ENCODE measurements at places on chromosomes 16 and 17.

GRCh38 chr17:4340914-4341615, 25.4 kb downstream of the UBE2G1 start:
- peak; percentile 55 for DNase-seq

DNA sequence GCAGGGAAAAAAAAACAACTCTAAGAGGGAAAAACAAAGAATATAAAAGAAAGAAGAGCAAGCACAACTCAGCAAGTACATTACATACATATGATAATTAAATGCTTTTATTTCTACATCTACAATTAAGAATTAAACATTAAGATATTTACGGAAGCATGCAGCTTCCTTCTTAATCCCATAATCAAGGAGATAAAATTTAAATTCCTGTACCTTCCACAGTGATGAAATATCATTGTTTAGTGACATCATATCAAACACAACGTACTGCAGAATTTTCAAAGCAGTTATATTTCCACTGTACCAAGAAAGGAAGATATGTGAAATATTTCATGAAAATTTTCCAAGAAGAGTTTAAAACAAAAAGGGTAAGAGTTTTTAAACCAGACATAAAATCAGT, 26.0 kb downstream of the KANSL1 start:
- no peak for DNase-seq

- peak; percentile 3 for DNase-seq
These were observed 4.8 kb upstream of the GOSR1 start for GRCh38 chr17:30472238-30472890.

GRCh38 chr17:1961189-1961588, 63.9 kb downstream of the RTN4RL1 start:
- no peak for DNase-seq

DNA sequence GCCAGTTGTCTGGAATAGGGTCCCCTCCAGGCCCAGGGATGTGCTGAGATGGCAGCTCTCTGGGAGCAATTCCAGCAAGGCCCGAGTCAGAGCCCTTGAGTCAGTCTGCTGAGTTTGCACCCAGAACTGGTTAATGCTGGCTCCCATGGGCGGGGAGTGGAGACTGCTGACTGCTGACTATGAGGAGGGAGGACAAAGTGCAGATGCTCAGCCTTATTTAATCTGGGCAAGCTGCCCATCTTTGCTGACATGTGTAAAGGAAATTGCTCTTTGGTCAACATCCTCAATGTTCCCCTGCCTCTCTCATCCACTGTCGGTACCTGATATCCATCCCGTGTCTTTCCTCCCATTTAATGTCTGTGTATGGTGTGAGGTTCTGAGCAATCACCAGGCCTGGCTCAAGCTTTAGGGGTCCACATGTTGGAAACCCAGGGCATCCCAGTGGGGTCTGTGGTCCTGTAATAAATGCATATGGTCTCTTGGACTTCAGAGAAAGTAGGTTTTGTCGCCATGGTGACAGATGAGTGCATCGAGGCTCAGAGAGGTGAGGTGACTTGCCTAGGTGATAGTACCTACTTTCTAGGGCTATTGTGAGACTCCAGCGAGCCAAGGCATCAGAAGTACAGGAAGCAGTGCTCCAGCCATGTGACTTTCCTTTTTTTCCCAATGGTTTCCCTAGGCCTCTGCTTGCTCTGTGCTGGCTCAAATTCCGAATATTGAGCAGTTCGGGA, 20.0 kb upstream of the RNF135 start:
- peak; percentile 78 for DNase-seq

GRCh38 chr17:32875923-32876416, 954 bp downstream of the MYO1D start:
- DNase-seq: peak; percentile 80

- DNase-seq: no peak
These were observed 11.5 kb downstream of the RPGRIP1L start for GRCh38 chr16:53692146-53692545.

DNA sequence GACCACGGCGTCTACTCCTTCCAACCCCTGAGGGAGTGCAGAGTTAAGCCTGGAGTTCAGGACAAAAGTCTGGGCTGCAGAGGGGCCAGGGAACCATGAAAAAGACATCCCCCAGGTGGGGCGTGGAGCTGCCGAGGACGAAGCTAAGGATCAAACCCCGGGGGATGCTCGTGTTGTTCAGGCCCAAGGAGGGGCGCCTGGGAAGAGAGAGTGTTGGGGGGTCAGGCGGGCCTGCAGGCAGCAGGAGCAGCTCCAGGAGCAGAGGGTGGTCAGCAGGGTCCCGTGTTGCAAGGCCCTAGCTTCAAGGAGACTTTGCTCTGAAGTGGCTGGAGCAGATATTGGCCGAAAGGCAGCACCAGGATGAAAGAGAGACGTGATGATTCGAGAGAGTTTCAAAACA, 26.7 kb downstream of the NECAB2 start:
- no peak for DNase-seq

GRCh38 chr17:7108981-7109380, 5.6 kb downstream of the ASGR2 start:
- no peak for DNase-seq

DNA sequence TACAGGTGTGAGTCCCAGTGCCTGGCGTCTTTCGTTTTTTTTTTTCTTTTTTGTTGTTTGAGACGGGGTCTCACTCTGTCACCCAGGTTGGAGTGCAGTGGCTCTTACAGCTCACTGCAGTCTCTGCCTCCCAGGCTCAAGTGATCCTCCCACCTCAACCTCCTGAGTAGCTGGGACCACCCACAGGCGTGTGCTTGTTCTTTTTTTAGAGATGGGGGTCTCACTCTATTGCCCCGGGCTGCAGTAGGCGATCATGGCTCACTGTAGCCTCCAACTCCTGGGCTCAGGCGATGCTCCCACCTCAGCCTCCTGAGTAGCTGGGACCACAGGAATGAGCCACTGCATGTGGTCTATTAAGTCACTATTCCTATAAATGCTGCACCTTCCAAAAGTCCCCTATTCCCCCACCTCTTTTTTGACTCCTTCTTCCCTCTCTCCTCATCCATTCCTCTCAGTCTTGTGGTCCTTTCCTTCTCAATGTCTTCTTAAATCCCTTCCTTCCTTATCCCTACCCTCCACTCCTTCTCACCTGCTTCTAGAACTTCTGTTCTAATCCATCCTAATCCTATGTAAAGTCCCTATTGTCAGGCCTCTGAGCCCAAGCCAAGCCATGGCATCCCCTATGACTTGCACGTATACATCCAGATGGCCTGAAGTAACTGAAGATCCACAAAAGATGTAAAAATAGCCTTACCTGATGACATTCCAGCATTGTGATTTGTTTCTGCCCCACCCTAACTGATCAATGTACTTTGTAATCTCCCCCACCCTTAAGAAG, 9.2 kb downstream of the GGA3 start:
- DNase-seq: no peak

DNA sequence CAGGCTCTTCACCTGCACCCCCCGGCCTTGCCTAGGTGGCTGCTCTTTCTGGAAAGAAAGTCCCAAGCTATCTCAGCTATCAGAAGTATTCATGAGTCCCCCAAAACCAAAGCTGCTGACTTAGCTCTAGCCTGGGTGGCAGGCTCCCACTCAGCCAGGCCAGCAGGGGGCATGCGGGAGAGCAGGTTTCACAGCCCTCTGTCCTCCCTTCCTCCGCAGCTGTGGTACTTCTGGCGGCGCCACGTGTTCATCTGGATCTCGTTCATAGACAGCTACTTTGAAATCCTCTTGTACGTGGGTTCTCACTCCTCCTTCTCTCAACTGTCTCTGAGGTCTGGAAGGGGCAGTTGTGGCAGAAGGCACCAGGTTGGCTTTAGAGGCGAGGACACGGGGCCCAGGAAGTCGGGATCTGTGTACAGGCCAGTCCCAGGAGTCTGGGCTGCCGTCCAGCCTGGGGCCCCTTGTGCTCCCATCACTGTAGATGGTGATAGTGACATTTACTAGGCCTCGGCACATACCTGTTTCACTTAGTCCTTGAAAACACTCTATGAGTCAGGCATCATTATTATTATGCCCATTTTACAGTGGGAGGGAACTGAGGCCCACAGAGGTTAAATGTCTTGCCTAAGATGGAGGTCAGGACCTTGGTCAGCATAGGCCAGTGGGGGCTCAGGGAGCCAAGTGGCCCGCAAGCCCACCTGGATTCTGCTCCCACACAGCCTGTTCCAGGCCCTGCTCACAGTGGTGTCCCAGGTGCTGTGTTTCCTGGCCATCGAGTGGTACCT, 12.9 kb downstream of the TRPV2 start:
- DNase-seq: peak; percentile 81

- no peak for DNase-seq
These were observed 29.7 kb downstream of the BRIP1 start for GRCh38 chr17:61833536-61834193.

DNA sequence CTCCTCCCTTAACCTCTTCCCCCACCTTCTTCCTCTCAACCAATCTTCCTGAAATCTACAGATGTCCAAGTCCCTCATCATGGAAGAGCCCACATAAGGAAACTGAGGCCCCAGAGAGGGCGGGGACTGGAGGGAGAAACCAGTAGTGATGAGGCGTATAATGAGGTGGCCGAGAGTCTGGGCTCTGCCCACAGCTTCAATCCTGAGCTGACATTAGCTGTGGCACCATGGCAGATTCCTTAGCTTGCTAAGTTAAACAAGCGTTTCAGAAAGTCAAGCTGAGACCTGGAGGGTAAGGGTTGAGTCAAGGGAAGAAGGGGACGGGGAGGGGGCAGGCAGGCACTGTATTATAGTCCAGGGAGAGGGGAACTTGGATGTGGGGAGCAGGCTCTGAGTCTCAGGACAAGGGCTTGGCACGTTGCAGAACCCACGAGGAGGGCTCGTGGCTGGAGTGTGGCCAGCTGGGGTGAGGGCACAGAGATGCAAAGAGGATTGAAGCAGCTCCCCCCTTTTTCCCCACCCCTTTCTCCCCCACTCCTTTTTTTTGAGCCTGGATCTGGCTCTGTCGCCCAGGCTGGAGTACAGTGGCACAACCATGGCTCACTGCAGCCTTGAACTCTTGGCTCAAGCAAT, 13.3 kb downstream of the ARHGAP23 start:
- DNase-seq: no peak

GRCh38 chr17:66784621-66785364, 50.1 kb upstream of the CACNG5 start:
- DNase-seq: no peak

- no peak for DNase-seq
These were observed 91.0 kb upstream of the CBX4 start for GRCh38 chr17:79930062-79930876.

- DNase-seq: no peak
These were observed 566.9 kb downstream of the WWOX start for GRCh38 chr16:78666318-78666717.

- DNase-seq: no peak
These were observed 12.6 kb upstream of the TMEM220 start for GRCh38 chr17:10742431-10742830.

GRCh38 chr17:41912925-41913324, 5.8 kb downstream of the ACLY start:
- no peak for DNase-seq

- peak; percentile 68 for DNase-seq
These were observed 5.0 kb upstream of the WFIKKN2 start for GRCh38 chr17:50830352-50830751.
